Astrocyte (in vitro differentiated cells and primary cell): ENCODE measurements at places on chromosomes 1 and 21. TPM values are rescaled to one million over a fixed set of nuclear protein-coding genes. Genes with fewer than 3 reads are reported as not detected.

- DNase-seq = no peak
Measured at GRCh38 chr1:65539266-65540131, 119.0 kb downstream of the LEPR start.

- DNase-seq = peak; percentile 10
Measured at GRCh38 chr1:165397944-165398343, 41.4 kb upstream of the LMX1A start.

DNA sequence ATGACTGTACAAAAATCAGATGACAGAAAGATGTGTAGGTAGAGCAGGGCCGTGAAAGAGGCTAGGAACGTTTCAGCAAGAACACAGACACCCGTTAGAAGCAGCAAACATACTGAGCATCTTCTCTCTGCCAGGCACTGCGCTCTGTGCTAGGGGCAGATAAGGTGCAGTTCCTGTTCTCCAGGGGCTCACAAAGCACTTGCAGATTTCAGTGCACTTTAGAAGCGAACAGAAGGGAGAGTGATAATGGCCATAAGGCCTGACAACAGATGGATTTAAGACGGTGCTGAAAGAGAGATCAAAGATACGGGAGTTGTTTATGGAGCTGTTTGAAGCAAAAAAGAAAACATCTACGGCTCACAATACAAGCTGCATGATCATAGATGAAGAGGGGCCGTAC, 200.3 kb upstream of the FOXD3 start:
- DNase-seq = no peak

GRCh38 chr1:230629511-230629910, 12.8 kb upstream of the COG2 start:
- no peak for DNase-seq

GRCh38 chr1:153180556-153180955, 22.7 kb upstream of the LELP1 start:
- no peak for DNase-seq

DNA sequence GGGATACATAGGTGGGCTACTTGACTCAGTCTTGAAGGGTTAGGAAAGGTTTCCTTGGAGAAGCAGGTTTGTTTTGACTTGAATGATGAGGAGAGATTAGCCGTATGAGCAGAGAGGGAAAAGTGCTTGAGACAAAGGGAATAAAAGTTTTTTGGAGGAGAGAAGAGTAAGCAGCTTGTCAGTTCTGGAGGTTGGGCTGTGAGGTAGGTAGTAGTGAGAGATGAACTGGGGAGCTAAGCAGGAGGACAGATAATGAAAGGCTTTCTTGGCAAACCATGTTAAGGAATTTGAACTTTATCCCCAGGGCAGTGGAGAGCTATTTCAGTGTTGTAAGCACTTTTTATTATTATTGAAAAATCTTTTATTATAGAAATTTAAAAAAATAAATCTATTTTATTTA, 3.6 kb downstream of the OSBPL9 start:
- no peak for DNase-seq

Gene SHE
- not detected in 2 replicates for total RNA-seq

Gene OR10R2
- not detected in 2 replicates for total RNA-seq

Gene SMCP
- total RNA-seq = not detected in 2 replicates

Gene TNFRSF8
- total RNA-seq = 0.16 and 0.22 TPM in 2 replicates

Gene DCST1
- not detected in 2 replicates for total RNA-seq
